NCI-H2029 (cell line): ENCODE measurements at places on chromosomes 13 and 19.

- no peak for DNase-seq
Measured at GRCh38 chr19:3575260-3575741, 2.6 kb downstream of the HMG20B start.

GRCh38 chr13:32267836-32268439 lies 47.2 kb downstream of the ZAR1L start:
- no peak for DNase-seq

DNA sequence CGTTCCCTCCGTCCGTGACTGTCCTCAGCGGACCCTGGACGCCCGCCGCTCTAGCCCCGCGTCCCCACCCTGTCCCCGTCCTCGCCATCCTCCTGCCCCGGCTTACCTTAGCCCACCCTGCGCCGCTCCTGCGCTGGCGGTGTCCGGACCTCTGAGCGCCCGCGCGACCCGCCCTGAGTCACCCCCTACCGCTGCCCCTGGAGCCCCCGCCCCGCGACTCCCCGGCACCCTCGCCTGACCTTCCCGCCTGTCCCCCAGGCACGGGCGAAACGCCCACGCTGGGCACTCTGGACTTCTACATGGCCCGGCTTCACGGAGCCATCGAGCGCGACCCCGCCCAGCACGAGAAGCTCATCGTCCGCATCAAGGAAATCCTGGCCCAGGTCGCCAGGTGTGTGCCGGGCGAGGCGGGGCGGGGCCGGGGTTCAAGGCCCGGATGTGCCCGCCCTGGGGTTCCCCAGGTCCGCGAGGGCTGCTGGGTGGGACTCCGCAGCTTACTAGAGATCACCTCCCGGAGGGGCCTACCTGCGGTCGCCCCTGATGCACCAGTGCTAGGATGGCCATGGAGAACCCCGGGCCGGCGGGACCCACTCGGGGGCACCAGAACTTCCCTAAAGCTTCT lies 5.1 kb downstream of the HMG20B start:
- no peak for DNase-seq

- no peak for DNase-seq
Measured at GRCh38 chr19:11506967-11507366, 1.3 kb upstream of the ZNF653 start.

- no peak for DNase-seq
Measured at GRCh38 chr19:5054551-5055456, 85.9 kb downstream of the KDM4B start.

GRCh38 chr19:4493929-4494690 lies 22.0 kb downstream of the HDGFL2 start:
- DNase-seq, result no peak

GRCh38 chr19:31329819-31330218 lies 19.4 kb downstream of the TSHZ3 start:
- no peak for DNase-seq

GRCh38 chr19:46998445-46999125 lies 21.1 kb upstream of the NPAS1 start:
- no peak for DNase-seq

DNA sequence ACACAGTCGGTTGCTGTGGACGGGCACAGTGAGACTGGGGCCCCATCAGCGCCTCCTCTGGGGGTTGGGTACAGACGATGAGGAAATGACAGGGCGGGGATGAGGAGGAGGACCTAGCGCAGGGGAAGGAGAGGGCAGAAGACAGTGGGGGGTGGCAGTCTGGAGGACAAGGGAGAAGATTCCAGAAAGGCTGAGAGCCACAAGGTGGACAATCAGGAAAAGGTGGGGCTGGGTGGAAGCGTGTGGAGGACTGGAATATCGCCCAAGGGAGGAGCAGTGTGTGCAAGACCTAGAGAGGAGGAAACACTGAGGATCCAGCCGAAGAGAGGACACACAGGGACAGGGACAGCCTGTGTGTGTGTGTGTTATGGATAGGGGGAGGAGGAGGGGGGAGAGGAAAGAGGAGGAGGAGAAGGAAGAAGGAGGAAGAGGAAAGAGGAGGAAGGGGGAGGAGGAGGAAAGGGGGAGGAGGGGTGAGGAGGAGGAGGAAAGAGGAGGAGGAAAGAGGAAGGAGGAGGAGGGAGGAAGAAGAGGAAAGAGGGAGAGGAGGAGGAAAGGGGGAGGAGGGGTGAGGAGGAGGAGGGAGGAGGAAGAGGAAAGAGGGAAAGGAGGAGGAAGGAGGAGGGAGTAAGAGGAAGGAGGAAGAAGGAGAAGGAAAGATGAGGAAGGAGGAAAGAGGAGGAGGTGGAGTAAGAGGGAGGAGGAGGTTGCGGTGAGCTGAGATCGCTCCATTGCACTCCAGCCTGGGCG lies 15.8 kb upstream of the GARIN5A start:
- no peak for DNase-seq

- DNase-seq, result no peak
Measured at GRCh38 chr13:36341718-36342117, 4.5 kb downstream of the SPART start.

- no peak for DNase-seq
Measured at GRCh38 chr13:59547950-59548349, 615.8 kb downstream of the DIAPH3 start.

- DNase-seq, result no peak
Measured at GRCh38 chr19:38162094-38162493, 61.9 kb downstream of the DPF1 start.

DNA sequence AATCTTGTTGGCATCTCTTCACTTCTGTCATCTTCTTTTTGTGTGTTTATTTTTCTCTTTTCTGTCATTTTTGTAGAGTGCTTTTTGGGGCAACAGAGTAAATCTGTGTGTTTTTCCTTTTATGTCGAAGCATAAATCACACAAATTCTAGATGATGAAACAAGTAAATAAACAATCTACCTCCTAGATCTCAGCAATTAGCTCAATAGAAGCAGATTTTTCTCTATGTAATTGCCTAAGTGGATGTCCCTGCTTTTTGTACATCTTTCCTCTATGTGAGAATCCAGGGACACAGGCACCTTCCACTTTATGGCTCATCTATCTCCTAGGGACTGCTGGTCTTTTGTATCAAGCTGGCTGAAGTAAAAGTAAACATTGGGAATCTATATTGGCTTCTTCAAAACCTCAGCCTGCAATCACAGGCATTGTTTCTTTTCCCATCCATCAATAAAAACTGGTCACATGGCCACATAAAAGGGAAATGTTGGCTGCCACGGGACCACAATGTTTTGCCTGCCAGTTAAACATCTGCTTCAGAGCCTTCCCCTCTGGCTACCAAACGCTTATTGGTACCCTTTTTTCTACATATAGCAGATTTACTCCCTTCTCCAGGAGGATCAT lies 323.8 kb downstream of the LMO7 start:
- DNase-seq, result no peak

DNA sequence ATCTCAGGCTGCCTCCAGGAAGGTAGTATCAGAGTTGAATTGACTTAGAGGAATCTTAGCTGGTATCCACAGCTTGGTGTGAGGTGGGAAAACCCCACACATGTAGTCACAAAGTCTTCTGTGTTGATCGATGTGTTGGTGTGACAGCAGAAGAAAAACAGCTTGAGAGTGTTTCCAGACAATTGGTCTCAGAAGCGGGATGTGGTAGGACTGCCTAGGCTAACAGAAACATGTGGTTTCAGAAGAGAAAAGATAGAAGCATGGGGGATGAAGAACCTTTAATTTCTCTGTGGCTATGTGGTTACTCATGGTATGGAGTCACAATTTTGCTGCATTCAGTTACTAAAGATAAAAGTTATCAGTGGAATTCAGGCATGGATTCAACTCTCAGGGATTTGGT lies 134.7 kb upstream of the SLITRK5 start:
- no peak for DNase-seq

GRCh38 chr13:111595276-111595675 lies 274.8 kb downstream of the TEX29 start:
- DNase-seq, result no peak

DNA sequence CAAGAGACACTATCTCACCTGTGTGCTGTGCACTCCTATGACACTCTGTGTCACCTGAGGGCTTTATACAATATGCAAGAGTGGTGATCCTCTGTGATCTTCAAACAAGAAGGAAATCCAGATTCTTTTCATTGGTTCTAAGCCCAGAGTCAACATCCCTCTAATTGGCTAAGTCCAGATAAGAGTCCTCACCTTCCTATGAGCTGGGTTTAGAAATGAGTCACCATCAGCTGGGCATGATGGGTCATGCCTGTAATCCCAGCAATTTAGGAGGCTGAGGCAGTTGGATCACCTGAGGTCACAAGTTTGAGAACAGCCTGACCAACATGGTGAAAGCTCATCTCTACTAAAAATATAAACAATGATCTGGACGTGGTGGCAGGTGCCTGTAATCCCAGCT lies 144.4 kb downstream of the ZNF675 start:
- no peak for DNase-seq

- DNase-seq, result no peak
Measured at GRCh38 chr13:24176351-24177101, 16.0 kb downstream of the SPATA13 start.

- DNase-seq, result no peak
Measured at GRCh38 chr19:47370045-47370611, 21.0 kb downstream of the DHX34 start.

DNA sequence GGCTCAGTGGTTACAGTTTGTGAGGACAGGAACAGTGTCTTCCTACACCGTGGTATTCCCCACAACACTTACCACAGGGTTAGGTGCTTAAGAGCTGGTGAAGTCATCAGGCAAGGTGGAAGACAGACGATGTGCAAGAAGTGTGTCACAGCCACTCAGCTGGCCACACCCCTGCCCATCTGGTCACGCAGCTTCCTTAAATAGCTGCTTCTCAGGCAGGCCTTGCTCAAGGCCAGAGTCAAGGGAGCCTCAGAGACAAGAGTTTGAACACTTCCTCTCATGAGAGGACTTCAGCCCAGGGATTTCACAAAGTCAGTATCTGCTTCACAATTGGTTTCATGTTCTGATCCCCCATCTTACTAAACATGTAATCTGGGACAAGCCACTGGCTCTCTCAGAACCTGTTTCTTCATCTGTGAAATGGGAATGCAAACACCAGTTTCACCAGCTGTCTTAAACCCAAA lies 80.3 kb upstream of the FRY start:
- DNase-seq, result peak; percentile 54

DNA sequence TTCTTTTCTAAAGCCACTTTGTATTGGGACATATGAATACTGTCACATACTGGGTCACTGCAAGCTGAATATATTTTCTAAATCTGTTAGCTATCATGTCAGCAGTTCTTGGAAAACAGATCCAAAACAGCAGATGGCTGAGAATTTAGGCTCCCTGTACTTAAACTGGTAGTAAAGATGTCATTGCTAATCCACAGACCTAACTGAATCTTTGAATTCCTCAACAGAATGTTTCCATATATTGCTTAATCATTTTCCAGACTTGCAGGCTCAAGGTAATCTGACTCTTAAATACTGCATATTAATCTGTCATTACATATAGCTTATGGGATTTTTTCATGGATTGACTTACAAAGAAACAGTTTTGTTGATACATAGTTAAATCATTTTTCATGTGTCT lies 639.0 kb upstream of the KLHL1 start:
- DNase-seq, result no peak

DNA sequence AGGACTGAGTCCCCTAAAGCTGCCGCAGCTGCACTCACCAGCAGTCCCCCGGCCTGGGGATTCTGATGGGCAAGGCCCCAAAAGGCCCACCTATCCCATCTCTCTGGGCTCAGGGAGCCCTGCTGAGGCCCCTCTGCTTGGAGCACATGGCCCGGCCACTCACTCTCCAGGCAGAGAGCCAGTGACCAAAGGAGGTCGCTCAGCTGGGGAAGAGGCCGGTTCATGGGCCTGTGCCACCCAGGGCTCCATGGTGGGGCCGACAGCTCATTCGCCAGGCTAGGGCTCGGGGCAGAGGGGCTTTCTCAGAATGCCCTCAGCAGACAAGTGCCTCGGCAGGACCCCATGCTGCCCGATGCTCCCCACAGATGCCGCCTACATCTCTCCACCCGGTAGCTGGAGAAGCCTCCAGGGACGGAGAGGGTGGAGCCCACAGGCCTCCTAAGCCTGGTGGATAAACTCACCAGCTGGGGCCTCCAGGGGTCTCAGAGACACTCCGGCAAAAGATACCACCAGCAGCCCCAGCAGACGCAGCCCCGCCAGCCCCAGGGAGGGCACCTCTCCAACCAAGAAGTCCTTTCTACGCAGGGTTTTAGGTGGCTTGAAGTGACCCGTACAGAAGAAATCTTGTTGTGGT lies 54.4 kb downstream of the MLLT1 start:
- DNase-seq, result no peak

- peak; percentile 48 for DNase-seq
Measured at GRCh38 chr19:29662604-29663404, 2.5 kb upstream of the PLEKHF1 start.

DNA sequence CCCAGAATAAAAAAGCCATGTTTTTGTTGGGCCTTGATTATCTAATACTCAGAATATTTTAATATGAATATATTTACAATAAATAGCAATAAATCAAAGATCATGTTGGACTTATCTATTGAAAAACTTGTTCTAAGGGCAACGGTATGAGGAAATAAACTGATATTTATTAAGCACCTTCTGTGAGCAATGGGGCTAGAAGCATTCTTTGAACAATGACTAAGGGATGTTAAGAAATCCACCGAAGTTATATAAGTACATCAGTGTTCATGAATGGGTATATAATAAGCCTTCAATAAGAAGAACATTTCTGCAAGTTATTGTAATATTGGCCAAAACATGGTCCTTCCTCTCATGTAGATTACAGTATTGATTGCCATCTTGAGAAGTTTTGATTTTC lies 221.8 kb downstream of the OXGR1 start:
- DNase-seq, result no peak

- no peak for DNase-seq
Measured at GRCh38 chr13:46527237-46527636, 25.7 kb upstream of the LRCH1 start.

- peak; percentile 84 for DNase-seq
Measured at GRCh38 chr19:58033741-58034476, at the start of gene ZSCAN1. Gene ZSCAN1, plus strand, starts transcription at chr19:58034025. Its CDS starts 3,812 bp downstream, at chr19:58037837.

DNA sequence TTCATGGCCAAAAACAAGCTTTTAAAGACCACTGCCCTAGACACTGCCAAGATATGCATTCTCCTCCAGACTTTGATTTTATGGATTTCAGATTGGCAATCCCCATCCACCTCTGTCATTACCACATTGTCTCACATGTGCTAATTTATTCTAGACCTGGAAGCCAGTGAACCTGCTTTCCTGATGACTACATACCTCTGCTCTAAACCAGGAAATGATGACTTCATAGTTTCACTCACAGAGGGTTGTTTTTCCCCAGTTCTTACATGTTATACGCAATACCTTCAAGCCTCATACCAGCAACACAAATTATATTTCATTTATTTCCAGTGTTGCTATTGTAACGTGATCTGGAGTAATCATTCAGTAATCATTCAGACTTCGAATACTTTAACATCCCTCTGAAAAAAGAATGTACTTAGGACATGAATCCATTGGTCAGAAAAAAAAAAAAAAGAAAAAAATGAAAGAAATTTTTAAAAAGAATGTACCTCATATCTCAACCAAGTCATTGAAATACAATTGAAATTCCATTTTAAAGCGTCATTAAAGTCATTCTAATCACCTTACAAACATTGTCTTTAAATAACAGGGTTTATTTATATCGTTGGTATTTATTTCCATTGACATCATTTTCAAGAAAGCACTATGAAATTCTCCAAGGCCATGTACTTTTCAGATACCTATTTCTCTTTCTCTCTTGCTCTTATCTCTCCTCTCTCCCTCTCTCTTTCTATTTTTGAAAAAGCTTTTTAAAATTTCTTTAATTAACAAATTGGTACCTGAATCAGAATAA lies 33.4 kb upstream of the KLF5 start:
- no peak for DNase-seq
